ENCODE measurements at places on chromosomes 6 and 20.

- DNase-seq, result no peak
Measured at GRCh38 chr6:7390226-7390878, 744 bp downstream of the RIOK1 start.

GRCh38 chr6:133131621-133132465 is 109.3 kb upstream of the EYA4 start:
- no peak for DNase-seq

- DNase-seq, result no peak
Measured at GRCh38 chr6:150813993-150814359, 51.5 kb upstream of the MTHFD1L start.

- no peak for DNase-seq
Measured at GRCh38 chr20:47049771-47050170, 155.1 kb downstream of the EYA2 start.

- no peak for DNase-seq
Measured at GRCh38 chr6:103269581-103269980, 1590.1 kb downstream of the HACE1 start.

DNA sequence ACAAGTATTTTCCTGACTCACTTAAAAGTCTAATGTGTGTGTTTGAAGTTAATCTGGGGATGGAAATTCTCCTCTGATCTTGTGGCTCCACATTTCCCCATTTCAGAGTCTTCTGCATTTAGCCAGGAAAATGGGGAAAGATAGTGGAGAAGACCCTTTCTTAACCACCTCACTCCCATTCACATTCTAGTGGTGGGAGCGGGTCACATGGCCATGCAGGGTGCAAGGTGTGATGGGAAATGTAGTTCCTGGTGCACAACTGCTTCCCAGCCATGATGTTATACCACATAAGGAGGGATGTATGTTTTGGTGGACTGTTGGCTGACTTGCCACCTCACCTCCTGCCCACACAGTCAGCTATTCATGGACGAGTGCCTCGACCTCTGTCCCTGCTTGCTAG is 61.8 kb downstream of the BANF2 start:
- no peak for DNase-seq

GRCh38 chr6:154122195-154122925 is 83.3 kb downstream of the OPRM1 start:
- DNase-seq, result no peak
